ENCODE measurements at places on chromosomes 1 and 21.
A peak's percentile ranks its signal among the peaks of the same experiment; 100 is the strongest.

DNA sequence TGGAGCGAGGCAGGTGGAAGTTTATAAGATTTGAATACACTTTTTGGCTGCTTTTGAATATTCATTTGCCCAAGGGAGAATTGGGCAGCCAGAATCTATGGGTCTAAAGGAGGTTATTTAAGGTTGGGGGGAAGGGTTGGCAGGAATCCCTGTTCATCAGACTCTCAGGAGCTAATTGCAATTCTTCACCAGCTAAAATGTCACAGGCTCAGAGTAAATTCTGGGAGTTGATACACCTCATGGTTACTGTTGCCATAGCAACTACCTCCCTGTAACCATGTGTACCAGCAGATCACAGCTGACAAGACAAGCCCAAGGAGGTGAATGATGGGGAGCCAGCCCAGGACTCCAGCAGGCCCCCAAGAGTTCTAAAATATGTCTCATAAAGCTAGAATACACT is 75.5 kb downstream of the CAMK2N1 start:
- DNase-seq: no peak

DNA sequence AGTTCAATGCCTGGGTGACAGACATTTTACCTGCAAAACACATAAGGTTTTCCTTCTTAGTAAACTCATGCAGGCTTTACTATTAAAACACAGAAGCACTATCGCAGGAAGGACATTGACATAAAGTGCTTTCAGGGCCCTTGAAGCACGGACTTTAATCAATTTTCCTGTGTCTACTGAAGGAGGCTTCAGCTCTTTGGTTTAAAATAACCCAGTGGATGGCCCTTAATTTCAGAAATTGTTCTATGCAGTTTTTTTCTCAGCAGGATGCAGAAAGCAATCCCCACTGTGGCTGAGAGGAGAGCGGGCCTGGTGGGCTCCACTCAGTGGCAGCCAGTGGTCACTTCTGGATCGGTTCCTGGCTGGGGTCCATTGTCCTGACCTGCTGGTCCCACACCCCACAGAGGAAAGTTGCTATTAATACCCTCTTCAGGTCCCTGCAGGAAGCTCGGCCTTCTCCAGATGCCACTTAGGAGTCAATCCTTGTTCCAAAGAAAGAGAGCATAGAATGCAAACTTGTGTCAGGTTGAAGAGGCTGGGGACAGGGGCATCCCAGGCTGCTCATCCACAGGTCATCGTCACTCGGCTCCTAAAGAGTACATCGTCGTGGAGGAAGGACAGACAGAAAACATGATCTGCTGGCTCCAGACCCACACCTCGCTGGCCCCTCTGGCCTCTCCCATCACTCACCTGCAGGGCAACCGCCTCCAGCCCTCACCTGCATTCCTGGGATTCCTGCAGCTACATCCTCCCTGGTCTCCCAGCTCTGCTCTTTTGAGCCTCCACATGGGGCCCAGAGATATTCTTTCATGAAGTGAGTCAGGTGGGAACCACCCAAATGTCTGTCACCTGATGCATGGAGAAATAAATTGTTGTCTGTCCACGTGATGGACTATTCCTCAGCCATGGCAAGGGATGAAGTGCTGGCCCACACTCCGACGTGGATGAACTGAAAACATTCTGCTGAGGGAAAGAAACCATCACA is 153.1 kb downstream of the PSMG1 start:
- no peak for DNase-seq

DNA sequence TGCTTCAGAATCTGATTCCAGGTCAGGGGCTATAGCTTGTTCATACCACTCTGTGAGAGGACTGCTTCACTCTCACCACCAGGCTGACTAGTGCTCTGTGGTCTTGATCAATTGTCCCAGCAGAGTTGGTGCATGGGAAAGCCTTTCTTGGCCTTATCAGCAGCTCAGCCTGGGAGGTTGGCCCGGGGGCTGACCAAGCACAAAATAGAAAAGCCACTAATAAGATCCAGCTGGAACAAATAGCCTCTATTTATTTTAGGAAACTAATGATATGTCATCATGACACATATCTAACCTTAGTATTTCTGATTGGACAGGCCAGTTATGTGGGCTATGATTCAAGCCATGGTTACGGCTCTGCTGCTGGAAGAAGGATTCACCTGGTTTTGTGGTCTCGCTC is 134.2 kb downstream of the GDAP2 start:
- DNase-seq: no peak

GRCh38 chr21:43603233-43603626 is 56.1 kb downstream of the HSF2BP start:
- no peak for DNase-seq

- DNase-seq: no peak
Observed at GRCh38 chr1:178649582-178650350, 75.3 kb upstream of the RALGPS2 start.

- no peak for DNase-seq
Observed at GRCh38 chr1:219179293-219179692, 5.6 kb downstream of the LYPLAL1 start.

GRCh38 chr1:152035539-152036266 is 1.1 kb downstream of the S100A11 start:
- no peak for DNase-seq

- no peak for DNase-seq
Observed at GRCh38 chr1:176552999-176553398, 90.0 kb downstream of the PAPPA2 start.

DNA sequence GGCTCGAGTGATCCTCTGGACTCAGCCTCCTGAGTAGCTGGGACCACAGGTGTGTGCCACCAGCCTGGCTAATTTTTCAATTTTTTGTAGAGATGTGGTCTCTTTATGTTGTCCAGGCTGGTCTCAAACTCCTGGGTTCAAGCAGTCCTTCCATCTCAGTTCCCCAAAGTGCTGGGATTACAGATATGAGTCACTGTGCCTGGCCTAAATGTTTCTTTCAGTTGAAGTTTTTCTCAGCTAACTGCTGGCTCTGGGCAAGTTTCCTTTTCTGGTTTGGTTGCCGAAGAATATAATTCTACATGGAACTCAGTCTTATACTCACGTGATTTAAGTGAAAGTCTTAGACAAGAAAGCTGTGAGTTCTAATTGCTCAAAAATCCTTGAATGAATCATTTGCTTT is 57.0 kb downstream of the SASS6 start:
- DNase-seq: no peak

DNA sequence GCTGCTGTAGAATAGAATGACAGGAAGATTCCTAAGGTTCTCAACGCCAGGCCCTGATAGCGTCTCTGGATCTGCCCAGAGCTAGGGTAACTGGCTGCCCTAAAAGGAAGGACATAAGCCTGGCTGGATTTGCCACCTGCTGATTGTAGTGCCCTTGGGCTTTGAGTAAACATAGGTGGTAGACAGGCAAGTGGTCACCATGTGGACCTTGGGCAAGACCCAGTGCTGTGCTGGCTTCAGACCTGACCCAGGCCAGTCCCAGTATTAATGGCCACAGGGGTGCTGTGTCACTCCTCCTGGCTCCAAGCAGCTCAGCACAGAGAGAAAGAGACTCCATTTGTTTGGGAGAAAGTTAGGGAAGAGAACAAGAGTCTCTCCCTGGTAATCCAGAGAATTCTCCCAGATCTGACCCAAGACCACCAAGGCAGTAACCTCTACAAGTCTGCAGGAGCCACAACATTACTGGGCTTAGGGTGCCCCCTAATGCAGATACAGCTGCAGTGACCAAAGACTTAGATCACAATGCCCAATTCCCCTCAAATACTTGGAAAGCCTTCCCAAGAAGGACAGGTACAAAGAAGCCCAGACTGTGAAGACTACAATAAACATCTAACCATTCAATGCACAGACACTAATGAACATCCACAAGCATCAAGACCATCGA is 44.5 kb downstream of the PHTF1 start:
- no peak for DNase-seq

DNA sequence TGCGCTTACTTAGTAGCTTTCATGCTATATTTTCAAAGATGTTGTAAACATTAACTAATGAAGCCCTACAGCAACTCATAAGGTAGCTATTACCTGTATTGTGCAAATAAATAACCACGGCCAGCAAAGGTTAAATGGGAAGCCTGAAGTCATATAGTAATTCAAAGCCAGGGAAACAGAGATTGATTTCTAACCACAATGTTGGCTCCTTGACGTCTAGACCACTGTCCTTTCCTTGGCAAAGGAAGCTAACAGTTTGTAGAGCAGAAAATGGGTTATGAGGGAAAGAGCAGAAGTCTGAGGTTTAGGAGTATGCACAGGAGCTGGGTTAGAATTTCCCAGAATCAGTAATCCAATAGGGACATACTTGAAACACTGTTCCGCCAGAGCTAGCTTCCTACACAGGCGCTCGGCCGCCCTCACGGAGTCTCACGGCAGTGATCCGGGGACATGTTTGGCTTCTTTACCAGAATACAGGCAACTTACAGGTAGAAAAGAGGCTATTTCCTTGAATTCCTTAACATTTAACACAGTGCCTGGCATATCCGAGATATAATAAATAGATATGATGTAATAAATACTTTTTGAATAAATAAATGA is 298.8 kb upstream of the LYPLAL1 start:
- no peak for DNase-seq

- DNase-seq: no peak
Observed at GRCh38 chr1:12620488-12620865, 2.5 kb upstream of the DHRS3 start.

GRCh38 chr21:45590246-45590725 is 48.0 kb upstream of the SLC19A1 start:
- DNase-seq: peak; percentile 80
